ENCODE measurements at places on chromosomes 13 and 19. TPM values are rescaled to one million over a fixed set of nuclear protein-coding genes. Genes with fewer than 3 reads are reported as not detected.

Gene ZNF575
- 2.2 TPM for polyA plus RNA-seq

DNA sequence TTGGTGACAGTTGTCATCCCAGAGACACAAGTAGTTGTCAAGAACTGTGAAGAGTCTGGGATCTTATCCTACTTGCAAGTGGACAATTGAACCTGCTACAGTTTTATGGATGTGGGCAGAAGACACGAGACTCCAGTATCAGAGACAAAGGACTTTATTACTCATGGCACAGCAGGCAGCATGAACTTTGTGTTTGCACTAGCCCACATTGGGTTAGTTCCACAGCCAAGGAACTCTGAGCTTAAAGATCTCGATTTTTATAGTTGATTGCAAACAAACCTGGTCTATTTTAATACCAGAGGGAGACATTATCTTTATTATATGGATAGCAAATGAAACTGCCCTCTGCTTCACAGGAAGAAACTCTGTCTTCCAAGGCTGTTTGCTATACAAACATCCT, 16.0 kb upstream of the TPM4 start:
- peaks cover 6% of the 10 kb centered on the region for H3K27me3 ChIP-seq
- no peaks in the 10 kb centered on the region for H3K36me3 ChIP-seq
- no peak overlapping the region for H3K27ac ChIP-seq
- H3K4me3 ChIP-seq: no peak overlapping the region

GRCh38 chr13:31824705-31825517, 85.6 kb downstream of the RXFP2 start:
- no peak overlapping the region for H3K4me3 ChIP-seq
- DNase-seq: no peak
- no peaks in the 10 kb centered on the region for H3K4me1 ChIP-seq
- H3K27me3 ChIP-seq: no peaks in the 10 kb centered on the region
- no peaks in the 10 kb centered on the region for H3K36me3 ChIP-seq

GRCh38 chr13:45696610-45697226, 5.4 kb upstream of the CBY2 start:
- H3K4me3 ChIP-seq: no peak overlapping the region
- H3K27me3 ChIP-seq: peaks cover 5% of the 10 kb centered on the region
- H3K36me3 ChIP-seq: no peaks in the 10 kb centered on the region
- no peak for DNase-seq

DNA sequence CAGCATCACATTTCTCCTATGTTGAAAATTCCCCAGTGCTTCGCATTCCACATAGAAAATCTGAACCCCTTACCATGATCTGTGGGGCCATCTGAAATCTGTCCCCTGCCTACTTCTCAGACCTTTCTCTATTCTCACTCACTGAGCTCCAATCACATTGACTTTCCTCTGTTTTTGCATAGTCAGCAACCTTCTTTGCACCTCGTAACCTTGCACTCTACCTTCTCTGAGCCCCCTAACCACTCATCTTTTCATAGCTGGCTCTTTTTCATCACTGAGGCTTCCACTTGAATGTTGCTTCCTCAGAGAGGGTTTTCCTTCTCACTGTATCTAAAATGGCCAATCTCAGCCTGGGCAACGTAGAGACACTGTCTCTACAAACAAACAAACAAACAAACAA, 286.3 kb downstream of the GPC5 start:
- no peak overlapping the region for H3K27ac ChIP-seq
- H3K4me1 ChIP-seq: no peaks in the 10 kb centered on the region
- DNase-seq: no peak
- no peak overlapping the region for H3K4me3 ChIP-seq

Gene CASP14
- not detected for polyA plus RNA-seq

GRCh38 chr19:49599378-49600295, 8.7 kb downstream of the PRR12 start:
- no peak overlapping the region for H3K4me3 ChIP-seq
- H3K27ac ChIP-seq: no peak overlapping the region
- H3K4me1 ChIP-seq: peaks cover 17% of the 10 kb centered on the region
- H3K36me3 ChIP-seq: peaks cover 18% of the 10 kb centered on the region
- DNase-seq: no peak

- H3K4me3 ChIP-seq: no peak overlapping the region
- no peaks in the 10 kb centered on the region for H3K4me1 ChIP-seq
- no peak for DNase-seq
- no peaks in the 10 kb centered on the region for H3K36me3 ChIP-seq
Observed at GRCh38 chr13:73179650-73180274, 121.0 kb downstream of the KLF5 start.

Gene ACP7
- not detected for polyA plus RNA-seq

DNA sequence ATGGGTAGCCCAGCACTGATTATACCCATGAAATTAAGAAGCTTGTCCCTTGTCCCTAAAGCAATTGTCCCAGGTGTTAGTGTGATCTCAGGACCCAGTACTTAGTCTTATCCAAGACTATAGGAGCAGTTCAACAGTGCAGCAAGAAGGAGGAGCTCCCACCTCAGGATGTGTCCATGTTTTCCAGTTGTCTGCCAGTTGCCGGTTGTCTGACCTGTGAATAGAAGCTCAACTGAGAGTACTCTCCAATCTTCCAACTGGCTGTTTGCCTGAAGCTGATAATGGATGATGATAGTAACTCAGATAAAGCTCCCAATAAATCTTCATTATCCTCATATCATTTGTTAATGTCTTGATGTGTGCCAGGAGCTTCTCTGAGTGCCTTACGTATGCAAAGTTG, 107.2 kb upstream of the HTR2A start:
- peaks cover 40% of the 10 kb centered on the region for H3K27me3 ChIP-seq
- no peak overlapping the region for H3K4me3 ChIP-seq
- H3K27ac ChIP-seq: no peak overlapping the region
- no peaks in the 10 kb centered on the region for H3K4me1 ChIP-seq
- H3K36me3 ChIP-seq: no peaks in the 10 kb centered on the region
